ENCODE measurements at places on chromosomes 2 and 18. TPM values are rescaled to one million over a fixed set of nuclear protein-coding genes. Genes with fewer than 3 reads are reported as not detected.

ARHGAP28 gene
- total RNA-seq = 0.26 TPM

ZNF519 gene
- 1.3 TPM for total RNA-seq

FARSB gene
- total RNA-seq = 13.6 TPM

ALKAL2 gene
- total RNA-seq = not detected

ZAP70 gene
- total RNA-seq = not detected

DNA sequence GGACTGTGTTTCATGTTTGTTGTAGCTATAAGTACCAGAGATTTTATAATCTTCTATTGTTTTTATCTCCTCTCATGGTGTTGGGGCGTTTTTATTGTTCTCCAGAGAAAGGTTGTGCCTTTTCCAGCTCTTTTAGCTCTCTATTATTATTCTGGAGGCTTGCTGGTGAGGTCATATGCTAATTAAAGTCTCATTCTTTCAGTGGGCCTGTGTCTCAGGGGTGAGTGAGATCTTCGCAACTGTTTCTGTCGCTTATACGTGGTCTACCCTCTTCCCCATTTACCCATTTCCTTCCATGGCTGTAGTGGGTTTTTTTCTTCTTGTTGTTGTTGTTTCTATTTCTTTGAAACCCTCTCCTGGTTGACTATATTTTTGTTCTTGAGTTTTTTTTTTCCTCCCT is 584.9 kb downstream of the TMEM182 start:
- no peak for DNase-seq

GRCh38 chr18:3411327-3411726 is 38.6 kb upstream of the TGIF1 start:
- DNase-seq = no peak

GRCh38 chr2:97910403-97911205 is 85.1 kb downstream of the TMEM131 start:
- DNase-seq = no peak

- DNase-seq = no peak
These were observed 159.2 kb upstream of the ID2 start for GRCh38 chr2:8522687-8523086.

DNA sequence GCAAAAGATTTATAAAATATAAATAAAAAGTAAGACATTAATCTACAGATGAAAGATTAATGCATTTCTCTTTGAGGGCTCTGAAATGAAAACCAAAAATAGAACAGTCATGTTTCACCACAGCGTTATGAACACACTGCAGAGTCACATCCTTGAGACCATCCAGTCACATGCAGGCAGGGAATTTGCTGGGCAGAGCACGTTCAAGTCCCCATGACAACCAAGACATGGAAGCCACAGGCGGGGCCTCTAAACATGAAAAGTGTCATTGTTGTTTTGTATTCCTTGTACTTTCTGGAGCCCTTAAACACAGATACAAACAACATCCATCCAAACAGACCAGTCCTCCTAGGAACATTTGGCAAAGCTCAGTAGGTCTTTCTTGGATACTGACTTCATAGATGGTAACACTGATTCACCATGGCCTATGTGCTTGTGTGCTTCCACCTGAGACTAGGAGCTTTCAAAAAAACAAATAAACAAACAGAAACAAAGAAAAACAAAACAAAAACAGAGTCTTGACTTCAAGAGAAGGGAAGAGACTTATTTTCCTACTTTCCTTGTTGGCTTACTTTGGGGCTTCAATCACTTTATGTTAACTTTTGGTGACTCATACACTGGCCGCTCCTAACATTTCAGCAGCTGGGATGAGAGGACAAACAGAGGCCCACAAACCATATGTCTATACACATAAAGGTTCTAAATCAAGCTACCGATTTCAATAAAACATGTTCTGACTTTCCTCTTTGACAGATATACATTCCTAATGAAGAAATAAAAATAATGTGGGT is 99.5 kb upstream of the CCDC85A start:
- no peak for DNase-seq

- DNase-seq = peak; percentile 93
These were observed 337.5 kb downstream of the GULP1 start for GRCh38 chr2:188628989-188629752.

DNA sequence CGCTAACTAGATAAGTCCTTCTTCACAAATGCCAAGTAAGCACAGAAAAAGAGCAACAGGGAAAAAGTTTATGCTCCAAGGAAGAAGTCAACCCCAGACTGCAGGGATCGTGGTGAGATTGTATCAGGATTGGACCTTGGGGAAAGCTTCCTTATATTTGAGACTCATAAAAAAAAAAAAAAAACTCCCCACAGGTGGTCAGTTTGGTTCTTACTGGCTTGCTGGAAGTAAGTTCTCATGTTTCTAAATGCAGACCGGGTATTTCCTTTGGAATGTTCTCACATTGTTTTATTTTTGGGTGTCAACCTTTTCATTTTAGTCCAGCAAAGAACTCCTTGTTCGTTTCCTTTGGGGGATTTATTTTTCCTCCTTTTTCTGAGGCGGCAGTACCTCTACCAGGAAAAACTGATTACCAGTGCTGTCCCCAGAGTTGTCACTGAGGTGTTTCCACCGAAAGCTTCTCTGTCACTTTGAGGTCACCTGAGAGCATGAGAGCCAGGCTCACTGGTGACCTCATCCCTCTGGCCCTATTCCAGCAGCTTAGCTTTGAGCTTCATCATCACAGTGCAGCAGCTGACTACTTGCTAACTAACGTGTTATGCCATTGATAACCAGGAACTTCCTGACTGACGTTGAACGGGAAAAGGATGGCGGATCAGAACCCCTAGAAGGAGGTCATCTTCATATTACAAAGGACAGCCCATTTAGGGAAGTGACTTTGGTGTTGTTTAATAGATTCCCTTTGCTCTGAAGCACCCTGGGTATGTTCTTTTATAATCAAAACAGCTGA is 16.8 kb upstream of the ATP8B1 start:
- DNase-seq = peak; percentile 91

DNA sequence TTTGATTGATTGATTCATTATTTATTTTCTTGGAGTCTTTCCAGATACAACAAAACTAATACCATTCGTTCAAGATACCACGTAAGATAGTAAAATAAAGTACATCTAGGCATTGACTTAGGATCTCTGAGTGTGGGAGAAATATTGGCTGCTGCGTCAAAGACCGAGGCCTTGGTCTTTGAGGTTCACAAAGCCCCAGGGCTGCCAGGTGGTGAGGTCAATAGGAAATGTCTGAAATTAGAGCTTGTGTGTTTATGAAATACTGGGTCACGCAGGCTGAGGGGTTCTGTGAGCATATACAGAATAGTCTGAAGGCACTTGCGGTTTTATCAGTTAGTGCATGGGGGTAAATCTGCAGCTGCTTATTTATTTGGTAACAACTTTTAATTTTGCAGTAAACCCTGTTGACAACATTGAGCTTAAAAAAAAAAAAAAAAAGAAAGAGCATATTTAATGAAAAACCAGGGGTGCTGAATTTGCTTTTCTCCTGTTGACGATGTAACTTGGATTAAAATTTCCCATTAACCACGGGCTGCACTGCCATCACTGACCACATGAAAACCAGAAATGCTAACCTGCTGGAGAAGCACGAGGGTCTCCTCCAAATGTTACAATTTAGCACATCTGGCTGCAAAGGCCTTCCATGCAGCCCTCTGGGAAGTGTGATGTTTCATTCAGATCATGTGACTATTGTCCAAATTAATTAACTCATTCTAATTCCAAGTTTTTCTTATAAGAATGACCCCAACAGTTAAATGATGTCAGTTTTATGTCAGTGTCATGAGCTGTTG is 27.1 kb upstream of the SERPINB12 start:
- DNase-seq = no peak

DNA sequence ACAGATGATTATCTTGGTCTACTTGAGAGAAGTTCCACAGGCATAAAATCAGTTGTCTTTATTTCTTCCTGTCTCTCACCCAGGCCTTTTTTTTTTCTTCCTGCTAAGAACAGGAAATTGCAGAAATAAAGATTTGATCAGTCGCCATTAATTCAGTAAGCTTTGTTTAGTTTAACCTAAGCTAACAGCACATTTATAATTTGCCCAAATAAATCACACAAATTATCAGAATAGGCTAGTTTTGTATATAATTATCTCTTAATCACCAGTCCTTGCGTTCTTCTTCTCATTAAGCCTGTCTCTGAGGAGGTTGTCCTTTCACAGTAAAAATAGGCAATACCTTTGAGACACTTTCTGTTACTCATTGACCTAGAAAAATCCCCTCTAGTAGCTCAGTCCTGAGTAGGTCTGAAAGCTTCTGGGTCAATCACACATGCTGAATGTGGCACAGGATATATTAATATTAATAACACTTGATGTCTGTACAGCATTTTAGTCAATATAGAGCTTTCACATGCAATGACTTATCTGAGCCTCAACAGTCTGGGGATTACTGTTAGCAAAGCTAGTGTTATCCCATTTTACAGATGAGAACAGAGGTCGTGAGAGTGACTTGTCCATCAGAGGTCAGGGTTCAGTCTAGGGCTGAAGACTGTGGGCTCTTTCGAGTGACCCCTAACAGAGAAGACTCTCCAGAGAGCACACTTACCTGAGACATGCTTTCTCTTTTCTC is 11.2 kb upstream of the STK17B start:
- DNase-seq = no peak

DNA sequence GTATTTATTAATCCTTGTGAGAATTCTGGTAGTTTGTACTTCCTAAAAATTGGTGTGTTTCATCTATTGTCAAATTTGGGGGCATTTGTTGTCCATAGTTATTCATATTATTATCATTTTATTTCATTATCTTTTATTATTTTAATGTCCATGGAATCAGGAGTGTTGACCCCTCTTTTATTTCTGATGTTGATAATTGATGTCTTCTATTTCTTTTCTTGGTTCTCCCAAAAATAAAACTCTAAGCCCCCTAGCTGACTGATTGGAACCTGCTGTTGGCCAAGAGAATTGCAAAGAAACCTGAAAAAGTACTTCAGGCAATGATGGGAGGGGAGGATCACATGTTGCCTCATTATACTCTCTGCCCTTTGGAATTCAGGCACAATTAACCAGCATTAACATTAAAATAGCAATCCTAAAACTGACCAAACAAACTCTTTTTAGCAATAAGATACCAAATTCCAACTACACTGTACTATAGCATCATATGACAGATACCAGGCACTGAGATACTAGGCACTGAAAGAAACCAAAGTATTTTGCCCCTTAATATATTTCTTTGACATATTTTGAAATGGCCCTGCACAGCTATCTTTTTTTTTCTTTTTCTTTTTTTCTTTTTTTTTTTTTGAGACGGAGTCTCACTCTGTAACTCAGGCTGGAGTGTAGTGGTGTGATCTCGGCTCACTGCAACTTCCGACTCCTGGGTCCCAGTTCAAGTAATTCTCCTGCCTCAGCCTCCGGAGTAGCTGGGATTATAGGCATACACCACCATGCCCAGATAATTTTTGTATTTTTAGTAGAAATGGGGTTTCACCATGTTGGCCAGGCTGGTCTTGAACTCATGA is 1097.2 kb upstream of the CNTNAP5 start:
- no peak for DNase-seq

GRCh38 chr2:215415218-215415617 is 20.6 kb downstream of the FN1 start:
- no peak for DNase-seq

DNA sequence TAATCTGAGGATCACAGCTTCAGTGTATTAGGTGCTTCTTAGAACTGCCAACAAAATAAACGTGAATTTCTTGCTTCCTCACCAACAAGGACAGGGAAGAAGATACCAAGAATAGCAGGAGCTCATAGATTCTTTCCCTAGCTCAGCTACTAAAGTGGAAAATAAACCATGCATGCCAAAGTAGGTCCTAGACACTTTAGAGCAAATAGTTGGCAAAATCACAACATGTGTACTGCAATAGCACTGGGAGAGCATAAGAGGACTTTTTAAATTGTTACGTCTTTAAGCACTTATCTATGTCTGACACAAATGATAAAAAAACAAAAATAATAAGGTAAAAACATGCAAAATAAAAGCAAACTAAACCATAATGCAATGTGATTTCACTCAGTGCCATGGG is 49.5 kb downstream of the SUCLG1 start:
- no peak for DNase-seq

DNA sequence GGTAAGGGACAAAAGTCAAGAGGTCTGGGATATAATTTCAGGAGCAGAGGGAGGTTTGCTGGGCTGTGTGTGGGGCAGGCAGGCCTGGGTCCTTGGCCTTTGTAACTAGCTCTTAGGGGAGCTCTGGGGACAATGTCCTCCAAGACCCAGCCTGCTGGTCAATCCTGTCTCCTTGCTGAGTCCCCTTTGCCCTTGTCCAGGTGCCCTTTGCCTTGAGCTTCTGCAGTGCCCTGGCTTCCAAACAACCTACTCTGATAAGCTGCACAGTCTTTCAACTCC is 30.0 kb upstream of the REEP1 start:
- no peak for DNase-seq

DNA sequence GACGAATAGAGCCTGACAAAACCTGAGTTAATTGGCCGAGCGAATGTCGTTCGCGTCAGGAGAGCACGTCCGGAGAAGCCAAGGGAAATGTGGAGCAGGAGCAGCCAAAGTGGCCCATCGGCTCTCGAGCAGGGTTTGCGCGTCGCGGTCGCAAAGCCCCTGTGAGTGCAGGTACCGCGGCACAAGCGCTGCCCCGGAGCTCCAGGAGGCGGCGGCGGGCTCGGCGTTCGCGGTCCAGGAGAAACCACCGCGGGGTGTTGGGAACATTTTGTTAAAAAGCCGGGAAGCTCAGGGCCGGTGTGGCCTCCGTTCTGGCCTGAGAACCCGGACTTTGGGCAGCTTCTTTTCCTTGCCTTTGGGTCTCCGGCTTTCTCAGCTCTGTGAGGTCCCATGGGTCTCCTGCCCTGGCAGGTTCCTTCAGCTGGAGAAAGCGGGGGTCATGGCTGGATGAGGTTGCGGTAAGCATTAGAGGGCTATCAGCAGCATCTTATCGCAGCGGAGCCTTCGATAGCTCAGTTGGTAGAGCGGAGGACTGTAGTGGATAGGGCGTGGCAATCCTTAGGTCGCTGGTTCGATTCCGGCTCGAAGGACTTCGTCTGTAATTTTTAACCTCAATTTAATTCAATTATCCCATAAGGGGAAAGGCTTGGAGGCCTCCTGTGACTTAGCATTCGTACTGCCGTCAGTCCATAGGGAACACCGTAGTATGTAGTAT is 1.0 kb upstream of the AGBL5 start:
- peak; percentile 94 for DNase-seq

GRCh38 chr2:52732849-52733395 is 1034.7 kb upstream of the CHAC2 start:
- no peak for DNase-seq

- DNase-seq = peak; percentile 27
These were observed 54.7 kb downstream of the FARP2 start for GRCh38 chr2:241410739-241411176.

GRCh38 chr2:123791684-123792083 is 233.4 kb upstream of the CNTNAP5 start:
- no peak for DNase-seq

DNA sequence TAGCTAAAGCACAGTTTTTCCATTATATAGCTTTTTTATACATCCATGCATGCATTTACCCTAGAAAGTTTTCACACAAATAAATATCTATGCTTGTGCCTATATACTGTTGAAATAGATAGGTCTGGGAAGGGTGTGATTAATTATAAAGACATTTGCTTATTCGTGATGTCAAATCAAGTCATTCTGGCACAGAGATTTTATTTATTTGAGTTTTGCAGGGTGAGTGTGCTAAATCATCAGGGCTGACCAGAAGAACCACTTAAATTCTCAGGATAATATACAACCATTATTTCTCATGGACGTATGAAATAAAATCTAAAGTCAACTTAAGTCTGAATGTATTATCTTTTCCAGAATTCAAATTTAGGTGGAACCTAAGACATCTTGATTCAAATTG is 295.5 kb downstream of the EPHA4 start:
- no peak for DNase-seq

Measured in bronchial epithelial cell (primary cell).